ENCODE measurements at places on chromosomes 7 and 10.
A peak's percentile ranks its signal among the peaks of the same experiment; 100 is the strongest.

GRCh38 chr7:136064627-136065237 lies 87.6 kb upstream of the MTPN start:
- DNase-seq = no peak

- DNase-seq = no peak
Measured at GRCh38 chr10:50653142-50653541, 29.4 kb upstream of the SGMS1 start.

- peak; percentile 33 for DNase-seq
Measured at GRCh38 chr7:4610768-4611467, 71.2 kb upstream of the FOXK1 start.

DNA sequence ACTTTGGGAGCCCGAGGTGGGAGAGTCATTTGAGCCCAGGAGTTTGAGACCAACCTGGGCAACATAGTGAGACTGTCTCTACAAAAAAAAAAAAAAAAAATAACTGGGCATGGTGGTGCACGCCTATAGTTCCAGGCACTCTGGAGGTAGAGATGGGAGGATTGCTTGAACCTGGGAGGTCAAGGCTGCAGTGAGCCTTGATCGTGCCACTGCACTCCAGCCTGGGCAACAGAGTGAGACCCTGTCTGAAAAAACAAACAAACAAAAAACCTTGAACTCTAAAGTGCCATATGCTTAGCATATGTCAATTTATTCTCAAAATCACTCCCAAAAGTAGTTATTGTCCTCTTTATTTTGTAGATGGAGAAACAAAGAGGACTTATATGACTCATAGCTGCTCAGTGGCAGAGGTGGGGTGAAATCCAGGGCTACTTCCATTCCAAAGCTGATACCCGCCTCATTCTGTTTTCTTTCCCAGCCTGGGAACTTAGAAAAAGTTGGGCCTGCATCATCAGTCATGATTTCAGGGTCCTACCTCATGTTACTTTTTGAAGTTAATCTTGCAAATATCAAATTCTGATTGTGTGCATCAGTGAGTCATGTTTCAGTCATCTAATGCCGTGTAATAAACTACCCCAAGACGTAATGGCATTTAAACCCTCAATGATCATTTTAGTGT lies 13.3 kb downstream of the DHTKD1 start:
- no peak for DNase-seq

DNA sequence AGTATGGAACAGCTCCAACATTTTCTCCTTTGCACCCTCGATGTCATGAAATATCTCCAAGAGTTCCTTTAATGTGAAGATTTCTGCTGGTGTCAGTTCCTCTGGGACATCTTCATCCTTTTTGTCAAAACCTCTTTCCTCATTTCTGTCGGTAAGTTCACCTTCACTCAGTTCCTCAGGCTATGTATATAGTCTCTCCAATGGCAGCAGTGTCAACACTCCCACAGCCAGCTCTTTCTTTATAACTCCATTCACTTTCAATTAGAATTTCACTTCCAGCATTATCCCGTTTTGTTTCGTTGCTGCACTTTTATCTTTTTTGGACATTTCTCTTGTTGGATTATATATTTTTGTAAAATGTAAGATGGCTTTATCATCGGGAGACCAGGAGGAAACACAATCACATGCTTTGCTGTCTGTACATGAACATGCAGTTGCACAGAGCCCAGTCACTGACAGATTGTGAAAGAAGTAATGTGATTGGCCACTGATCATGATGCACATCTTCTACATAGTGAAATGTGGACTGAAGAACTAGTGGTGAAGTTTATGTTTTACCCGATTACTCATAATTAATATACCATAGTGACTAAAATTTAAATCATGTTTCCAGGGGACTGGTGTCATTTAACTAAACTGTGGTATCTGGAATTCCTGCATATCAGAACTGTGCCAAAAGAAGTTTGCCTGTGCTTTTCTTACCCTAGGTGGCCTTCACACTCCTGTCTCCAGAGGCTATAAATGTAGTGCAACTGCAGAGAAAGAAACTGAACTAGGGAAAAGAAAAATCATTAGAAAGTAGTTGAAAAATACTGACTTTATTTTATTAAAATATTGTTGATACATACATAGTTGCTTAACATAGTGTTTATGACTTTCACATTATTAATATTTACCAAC lies 289.6 kb downstream of the PPP1R3A start:
- DNase-seq = no peak

GRCh38 chr7:139557857-139558581 lies 34.5 kb downstream of the CLEC2L start:
- DNase-seq = no peak

GRCh38 chr7:47026780-47027361 lies 555.0 kb downstream of the TNS3 start:
- no peak for DNase-seq

DNA sequence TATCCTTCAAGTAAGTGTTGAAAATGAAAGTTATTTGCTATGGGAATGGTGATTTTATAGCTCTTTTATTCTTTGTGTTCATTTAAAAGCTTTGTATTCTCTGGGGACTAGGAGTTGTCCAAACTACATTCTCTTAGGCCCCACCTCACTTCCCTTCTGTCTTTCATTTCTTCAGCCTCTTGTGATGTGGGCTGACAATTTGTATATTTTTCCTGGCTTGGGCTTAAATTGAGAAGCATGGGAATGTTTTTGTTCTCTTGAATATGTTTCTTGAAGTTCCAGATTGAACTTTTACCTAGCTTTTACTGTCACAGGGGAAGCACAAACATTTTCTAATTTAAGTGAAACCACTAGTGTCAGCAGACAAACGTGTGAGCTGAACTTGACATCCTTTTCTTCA lies 27.9 kb downstream of the BBS9 start:
- DNase-seq = no peak

- no peak for DNase-seq
Measured at GRCh38 chr7:90178679-90179278, 24.5 kb downstream of the STEAP1 start.

DNA sequence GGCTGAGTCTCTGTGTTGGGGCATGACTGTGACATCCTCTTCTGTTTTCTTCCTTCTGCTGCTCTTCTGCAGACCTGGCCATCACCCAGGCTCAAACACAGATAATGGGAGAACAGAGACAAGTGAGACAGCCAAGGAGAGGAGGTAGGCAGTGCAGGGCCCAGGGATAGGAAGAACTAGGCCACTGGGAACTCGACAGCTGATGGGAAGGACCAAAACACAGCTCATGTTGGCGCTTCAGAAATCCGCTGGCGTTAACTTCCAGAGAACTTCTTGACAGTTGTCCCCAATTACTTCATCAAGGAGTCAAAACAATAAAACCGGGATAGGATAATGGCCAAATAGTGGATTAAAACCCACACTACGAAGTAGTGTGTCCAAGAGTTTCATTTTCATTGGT lies 97.0 kb upstream of the PALS2 start:
- DNase-seq = no peak

DNA sequence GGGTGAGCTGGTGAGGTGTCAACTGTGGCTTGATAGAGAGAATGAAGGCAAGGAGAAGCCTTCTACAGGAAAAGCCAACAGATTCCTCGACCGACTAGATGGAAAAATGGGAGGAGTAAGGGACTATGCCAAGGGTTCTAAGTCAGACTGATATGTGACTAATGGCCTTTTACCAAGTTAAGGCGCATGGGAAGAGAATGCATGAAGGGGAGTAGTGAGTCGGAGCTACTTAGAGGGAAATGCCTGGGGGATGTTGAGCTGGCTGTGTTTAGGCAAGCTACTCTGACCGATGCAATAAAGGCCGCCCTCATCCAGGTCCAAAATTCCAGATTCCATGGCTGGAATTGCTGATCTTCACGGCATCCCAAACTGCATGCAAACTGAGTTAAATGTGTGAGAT lies 48.2 kb downstream of the APBB1IP start:
- no peak for DNase-seq

DNA sequence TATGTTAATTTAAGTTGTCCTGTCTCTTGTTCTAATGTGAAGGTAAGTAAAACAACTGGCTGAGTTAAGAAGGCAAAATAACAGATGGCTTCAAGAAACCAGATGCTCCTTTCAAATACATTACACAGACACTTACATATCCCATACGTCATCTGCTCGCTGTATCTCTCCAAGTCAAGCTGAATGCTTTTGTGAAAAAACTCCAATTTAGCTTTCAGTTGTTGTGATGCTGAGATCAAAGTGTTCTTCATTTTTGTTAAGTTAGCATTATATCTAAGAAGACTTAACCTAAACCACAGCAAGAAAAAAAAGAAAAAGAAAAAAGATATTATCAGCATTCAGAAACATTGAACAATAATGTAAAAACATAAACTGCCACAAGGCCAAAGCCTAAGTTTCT lies 18.5 kb upstream of the ERLIN1 start:
- no peak for DNase-seq

DNA sequence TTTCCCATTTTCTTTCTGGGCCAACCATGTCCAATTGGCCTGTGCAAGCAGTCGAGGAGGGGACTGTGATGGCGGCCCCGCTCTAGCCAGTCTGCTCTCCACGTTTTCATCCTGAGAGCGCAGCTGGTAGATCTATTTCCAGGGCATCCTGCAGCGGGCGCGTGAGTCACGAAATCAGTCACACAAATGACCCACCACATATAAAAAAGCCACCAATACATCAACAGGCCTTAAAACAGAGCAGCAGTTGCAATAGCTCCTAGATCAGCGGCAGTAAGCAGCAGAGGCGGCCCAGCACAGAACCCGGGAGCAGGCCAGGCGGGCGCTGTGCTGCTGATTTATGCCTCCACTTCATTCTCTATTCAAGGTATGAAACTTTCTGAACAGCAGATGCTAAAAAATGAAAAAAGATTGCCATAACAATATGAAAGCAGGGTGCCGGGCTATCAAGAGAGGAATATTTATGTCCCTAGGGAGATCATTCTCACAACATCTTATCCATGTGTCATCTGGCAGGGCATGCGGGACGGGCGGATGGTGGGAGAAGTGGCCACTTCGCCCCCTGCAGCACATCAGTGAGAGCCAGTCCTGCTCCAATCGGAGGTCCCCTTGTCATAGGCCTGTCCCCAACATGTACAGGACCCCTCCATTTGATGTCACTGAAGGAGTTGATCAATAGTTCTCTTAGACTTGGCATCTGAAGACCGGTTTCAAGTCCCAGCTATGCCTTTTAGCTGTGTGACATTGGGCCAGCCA lies 98.0 kb upstream of the GPR26 start:
- no peak for DNase-seq

DNA sequence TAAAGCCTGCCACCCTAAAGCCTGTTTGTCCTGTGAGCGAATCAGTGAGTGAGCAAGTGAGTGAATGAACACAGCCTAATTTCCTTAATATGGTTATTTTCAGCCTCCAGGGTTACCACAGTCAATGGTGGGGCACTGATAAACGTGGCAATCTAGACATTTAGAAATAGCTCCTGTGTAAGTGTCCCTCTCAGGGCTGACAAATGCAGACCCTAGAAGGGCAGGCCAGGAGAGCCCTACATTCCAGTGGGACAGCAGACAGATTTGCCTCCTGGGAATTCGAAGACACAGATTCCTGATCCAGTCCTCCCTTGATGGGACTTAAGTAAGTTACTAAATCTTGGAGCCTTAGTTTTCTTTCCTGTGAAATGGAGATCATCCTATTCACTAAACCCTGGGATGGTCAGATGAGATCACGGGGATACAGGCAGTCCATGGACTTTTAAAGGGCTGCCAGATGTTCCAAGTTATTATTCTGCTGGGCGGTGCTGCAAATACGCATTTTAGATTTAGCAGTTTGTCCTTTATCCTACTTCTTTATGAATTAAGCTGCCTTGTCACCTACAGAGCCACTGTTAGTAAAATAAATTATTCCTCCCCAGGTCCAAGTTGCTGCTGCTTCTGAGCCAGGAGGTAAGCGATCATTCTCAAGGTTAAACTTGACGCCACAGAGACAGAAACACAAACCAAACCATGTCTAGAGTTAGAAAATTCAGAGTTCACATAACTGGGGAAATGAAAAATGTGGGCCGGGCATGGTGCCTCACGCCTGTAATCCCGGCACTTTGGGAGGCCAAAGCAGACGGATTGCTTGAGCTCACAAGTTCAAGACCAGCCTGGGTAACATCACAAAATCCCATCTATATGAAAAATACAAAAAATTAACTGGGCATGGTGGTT lies 54.8 kb upstream of the TM9SF3 start:
- no peak for DNase-seq

DNA sequence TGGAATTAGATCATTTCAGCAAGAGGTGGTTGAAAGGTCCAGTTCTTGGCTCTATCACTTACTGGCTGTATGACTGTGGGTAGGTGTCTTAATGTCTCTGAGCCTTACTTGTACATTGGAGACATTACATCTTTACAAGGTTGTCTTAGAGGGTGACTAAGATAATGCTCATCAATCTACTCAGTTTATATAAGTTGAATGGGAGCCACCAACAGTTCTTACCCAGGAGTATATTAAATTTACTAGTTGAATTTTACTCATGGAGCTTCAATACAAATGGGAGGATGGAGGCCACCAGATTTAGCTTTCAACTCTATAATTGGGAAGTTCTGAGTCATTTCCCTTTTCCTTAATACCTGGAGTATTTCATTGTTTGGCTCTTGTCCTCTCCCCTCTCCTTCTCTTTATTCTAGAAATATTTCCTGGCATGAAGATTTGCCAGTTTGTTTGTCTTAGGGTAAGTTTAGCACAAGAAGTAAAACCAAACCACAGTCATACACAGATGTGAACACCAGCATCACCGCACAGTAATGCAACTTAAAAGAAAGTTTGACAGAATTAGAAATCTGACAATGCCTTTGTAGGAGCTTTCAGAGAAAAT lies 222.8 kb downstream of the LRMDA start:
- no peak for DNase-seq
